Stimulated activated CD4-positive, alpha-beta T cell treated with anti-CD3 and anti-CD28 coated beads, TNF-alpha, amount 100 ng/mL, for 4 hours (primary cell): ENCODE measurements at places on chromosomes 1 and 21.

DNA sequence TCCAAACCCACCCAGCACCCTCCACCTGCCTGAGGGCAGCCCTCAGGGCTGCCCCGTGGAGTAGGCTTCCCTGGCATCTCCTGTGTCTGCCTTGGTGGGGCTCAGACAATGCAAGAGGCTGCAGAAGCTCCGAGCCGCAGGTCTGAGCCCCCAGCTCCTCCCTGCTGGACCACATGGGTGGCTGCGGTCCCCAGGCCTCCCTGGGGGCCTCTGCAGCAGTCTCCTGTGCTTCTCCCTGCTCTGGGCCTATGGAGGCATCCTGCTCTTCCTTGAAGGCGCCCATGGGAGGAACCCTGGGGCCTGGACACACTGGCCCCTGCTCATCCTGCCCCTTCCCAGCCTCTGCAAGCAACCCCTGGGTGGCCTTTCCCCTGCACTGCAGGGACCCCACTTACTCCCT lies 86.1 kb upstream of the ACTRT2 start:
- DNase-seq = no peak

GRCh38 chr1:225694151-225694603 lies 41.3 kb upstream of the ENAH start:
- DNase-seq = no peak

GRCh38 chr1:1197188-1197500 lies 9.2 kb downstream of the TNFRSF18 start:
- no peak for DNase-seq

DNA sequence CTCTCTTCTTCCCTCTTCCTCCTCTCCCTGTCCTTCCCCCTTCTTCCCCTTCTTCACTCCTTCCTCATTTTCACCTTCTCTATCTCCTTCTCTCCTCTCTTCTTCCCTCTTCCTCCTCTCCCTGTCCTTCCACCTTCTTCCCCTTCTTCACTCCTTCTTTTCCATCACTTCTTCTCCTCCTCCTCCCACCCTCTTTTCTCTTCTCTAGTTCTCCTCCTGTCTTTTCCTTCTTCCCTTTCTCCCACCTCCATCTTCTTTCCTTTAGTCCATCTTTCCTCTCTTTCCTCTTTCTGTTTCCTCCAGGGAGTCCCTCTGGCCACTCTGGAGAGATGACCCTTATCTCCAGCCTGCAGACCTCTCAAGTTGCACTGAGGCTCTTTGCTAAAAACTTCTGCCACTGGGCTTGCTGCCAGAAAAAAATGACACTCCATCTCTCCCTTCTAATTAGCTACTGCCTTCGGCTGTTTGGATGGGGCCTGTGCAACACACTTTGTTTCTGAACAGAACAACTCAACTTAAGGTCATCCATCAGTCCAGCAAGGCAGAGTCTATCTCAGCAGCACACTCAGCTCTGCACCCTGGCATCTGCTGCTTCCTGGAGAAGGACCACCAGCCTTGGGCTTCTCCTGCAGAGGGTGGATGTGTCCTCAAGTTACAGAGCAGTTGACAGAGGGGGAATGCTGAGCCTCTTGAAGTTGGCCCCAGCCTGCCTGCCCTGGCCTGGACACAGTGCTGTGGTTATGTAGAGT lies 538.8 kb downstream of the MATN1 start:
- no peak for DNase-seq

DNA sequence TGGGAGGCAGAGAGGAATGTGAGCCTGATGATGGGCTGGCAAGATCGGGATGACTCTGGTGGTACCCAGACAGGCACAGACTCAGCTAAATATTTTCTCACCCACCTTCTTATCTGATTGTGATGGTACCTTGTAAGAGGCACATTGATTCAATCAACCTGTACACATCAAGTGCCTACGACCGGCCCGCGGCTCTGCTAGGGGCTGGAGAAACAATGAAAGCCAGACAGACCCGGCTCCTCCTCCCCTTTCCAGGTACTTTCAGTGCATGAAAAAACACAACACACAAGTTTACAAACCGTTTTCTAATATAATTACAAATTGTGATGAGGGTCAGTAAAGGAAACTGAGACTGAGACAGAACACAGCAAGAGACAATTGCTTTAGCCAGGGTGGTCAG lies 115.0 kb downstream of the LACTBL1 start:
- DNase-seq = no peak

DNA sequence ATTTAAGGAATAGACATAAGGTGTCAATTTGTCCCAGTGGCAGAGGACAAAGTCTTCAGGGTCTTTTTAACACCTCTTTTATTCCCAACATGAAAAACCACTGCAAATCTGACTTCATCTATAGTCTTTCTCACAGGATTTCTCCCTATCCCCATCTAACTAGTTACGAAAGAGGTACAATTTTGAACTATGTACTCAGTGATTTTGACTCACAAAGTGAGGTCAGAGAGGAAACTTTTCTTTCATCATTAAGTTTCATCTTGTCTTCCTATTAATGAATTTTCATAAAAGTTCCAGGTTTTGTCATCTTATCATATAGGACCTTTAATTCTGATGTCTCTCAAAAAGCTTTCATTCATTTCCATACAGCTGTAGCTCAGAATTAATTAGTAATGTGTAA lies 63.3 kb downstream of the ASH1L start:
- no peak for DNase-seq

- DNase-seq = peak; percentile 3
These were observed 33.8 kb upstream of the CSF3R start for GRCh38 chr1:36516372-36517010.

GRCh38 chr21:25676451-25676850 lies 37.4 kb downstream of the JAM2 start:
- DNase-seq = no peak

DNA sequence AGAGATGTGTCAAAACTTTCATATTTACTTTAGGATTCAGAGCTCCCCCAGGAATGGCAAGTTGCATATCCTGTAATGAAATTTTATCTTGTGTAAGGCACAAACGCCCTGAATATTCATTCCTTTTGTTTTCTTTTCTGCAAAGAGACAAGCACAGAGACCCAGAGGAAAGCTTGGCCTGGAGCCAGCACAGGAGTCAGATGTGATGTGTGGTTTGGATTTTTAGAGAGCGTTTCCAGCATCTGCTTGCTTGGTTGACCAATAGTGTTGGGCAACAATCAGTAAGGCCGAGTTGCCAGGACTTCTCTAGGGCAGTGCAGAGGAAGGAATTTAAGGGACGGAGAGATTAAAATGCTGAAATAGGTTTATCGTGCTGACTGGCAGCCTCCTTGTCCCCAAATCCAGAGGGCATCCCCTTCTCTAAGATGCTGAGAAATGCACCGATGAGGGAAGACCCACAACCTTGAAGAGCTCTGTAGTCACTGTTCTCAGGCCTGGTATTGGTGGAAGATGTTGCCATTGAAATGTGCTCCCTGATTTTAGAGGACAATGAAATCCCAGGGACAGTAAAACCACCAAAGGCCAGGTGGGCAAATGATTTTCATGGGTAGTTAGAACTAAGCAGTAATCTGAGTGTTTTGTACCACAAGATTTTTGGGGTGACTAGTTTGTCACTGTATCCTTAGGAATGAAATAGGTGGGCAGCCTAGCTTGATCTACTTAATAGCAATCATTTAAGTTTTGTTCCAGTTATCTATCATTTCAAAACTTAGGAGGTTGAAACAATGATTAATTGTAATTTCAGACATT lies 37.9 kb upstream of the RHOU start:
- DNase-seq = no peak

- no peak for DNase-seq
These were observed 20.2 kb downstream of the DIP2A start for GRCh38 chr21:46478910-46479309.

DNA sequence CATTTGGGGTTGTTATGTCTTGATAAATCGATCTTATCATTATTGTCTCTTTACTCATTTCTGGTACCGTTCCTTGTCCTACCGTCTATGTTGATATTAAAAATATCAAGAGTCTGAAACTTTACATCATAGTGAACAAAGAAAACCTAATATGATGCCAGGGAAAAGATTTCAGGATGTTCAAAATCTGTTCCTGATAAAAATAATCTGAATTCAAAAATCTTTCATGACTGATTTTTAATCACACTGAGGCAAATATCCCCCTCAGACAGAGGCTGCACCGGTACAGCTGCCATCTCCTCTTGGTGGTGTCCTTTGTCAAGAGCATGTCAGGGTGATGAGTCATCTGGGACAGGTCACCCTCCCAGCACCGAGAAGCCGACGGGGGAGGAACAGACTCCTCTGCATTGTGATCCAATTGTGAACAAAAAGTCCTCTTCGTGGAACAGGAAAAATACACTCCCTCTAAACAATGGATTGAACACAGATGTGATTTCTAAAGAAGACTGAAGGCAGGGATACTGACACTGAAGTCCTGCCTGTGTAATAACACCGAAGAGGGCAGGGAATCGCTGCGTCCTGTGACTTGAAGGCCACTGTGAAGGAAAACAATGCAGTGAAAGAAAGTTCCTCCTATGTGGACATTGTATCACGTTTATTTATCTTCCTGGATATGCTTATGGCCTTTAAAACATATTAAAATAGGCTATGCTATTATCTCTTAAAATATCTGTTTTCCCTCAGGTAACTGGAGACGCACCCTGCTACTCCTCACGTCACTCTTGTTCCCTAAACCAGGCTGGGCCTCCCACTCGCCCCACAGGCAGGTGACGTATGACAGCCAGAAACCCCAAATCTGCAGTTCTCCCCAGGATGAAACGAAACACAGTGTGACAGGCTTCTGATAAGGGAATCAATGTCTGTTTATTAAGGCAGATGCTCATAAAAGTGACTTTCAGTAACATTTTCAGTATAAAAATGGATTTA lies 4.3 kb upstream of the SPATC1L start:
- no peak for DNase-seq

DNA sequence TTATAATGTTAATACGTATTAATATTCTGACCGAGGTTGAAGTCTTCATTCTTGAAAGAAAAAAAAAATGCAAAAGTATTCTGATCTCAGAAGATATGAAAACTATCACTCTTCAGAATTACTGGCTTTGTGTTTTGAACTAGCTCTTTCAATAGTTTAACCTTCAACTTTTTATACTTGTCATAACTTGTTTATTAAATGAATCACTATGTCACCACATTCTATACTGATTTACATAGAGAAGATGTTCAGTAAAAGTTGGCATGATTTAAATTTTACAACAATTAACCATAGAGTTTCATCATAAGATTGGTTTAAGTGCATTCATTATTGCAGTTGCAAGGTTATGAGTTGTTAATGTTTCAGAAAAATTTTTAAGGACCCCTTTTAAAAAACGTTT lies 57.3 kb downstream of the HS2ST1 start:
- DNase-seq = no peak

DNA sequence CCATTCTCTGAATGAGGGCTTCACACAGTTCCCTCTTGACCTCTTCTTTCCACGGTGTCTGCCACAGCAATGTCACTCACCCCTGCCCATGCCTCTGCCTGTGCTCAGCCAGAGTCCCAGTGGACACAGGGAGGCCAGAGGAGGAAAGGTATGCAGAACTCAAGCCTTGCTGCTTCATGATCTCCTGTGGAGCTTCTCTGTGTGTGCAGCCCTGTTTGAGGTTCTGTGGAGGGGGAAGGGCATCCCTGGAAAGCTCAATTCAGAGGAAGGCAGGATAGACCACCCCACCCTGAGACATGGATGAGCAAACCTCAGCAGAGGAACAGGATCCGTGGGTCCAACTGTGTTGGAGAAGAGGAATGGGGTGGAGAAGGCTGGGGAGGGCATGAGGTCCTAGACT lies 2.0 kb downstream of the HCN3 start:
- DNase-seq = no peak

DNA sequence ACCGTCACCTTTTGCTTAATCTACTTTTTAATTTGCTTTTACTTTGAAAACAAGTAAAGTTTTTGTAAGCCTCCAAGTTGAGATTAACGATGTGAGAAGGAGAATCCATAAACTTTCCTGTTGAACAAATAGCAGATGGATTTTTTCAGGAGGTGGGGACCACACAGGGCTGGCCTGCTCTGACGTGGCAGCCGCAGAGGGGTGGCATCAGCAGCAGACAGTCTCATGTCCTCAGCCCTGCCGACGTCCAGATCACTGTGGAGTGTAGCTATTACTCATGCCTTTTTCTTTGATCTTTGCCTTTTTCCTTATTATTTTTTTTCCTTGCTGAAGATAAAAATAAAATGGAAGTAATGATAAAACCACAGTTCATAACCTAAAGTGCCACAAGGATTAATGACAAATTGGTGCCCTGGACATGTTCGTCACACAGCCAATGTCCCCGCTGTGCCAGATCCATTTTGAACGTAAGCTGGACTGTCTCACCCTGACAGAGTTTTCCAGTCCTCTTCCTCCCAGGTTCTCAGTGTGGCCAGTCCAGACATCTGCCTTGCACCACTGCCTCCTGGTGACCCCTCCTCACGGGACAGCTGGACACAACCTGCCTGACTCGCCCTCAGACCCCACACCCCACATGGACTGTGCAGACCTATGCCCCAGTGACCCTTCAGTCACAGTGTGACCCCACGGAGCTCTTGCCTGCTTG lies 15.4 kb upstream of the ZBTB21 start:
- no peak for DNase-seq

DNA sequence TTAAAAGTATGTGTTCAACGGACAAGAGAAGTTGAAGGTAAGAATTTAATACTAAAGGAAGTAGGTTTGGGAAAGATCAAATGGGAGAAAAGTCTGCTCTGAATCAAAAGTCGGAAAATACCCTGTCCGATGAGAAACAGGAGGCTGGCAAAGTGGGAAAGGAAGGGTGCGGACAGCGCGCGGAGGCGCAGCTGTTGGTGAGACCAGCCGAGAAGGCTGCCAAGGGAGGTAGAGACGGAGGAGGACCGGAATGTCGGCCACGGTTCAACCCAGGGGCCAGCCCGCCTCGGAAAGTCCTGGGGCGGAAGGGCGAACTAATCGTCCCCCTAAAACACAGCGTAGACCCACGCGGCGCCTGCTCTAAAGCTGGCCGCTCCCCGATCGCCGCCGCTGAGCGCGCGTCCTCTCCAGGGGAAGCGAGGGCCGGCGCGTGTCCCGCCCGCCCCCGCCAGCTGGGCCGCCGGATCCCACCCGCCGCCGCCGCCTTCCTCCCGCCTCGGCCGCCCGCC lies 639 bp upstream of the SPATA1 start:
- no peak for DNase-seq

GRCh38 chr21:40901691-40902090 lies 54.7 kb upstream of the DSCAM start:
- DNase-seq = no peak

GRCh38 chr1:246318622-246319021 lies 188.5 kb downstream of the SMYD3 start:
- no peak for DNase-seq

GRCh38 chr1:12136916-12137610 lies 29.7 kb upstream of the TNFRSF1B start:
- no peak for DNase-seq

GRCh38 chr1:160522136-160522535 lies 919 bp downstream of the SLAMF6 start:
- DNase-seq = no peak
